ENCODE measurements at places on chromosomes 2 and 18.

DNA sequence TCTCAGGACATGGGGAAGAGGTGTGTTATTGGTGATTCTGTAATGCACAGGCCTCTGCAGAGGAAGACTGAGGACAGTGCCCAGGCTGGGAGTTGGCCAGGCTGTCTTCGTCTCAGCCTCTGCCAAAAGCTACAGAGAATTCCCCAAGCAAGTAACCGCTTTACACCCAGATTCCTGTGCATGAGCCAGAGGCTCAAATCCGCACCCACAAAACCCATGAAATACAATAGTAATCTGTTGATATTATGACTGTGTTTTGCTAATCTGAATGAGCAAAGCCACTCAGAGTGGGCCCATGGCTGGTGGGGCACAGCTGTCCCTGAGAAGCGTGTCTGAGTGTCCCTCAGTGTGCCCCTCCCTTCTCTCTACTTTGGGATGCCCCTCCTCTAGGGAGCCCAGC lies 149.5 kb upstream of the PXDN start:
- no peak for DNase-seq

- DNase-seq = no peak
Measured at GRCh38 chr18:9740071-9740470, 32.0 kb downstream of the RAB31 start.

DNA sequence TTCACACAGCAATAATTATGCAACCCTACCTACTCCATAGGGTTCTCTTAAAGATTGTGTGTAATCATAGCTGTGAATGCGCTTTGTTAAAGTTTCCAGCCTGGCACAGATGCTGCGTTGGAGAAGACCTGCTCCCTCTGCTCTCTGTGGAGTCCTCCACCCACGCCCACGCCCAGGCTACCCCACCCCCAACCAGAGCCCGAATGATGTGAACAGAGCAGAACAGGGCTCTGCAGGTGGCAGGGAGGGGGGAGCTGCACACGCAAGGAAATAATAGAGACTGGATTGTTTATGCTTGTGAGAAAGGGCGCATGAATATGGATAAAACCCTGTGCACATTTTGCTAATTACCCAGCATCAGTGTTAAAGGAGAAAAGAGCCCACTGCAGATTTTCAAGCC lies 447.5 kb downstream of the BCL11A start:
- DNase-seq = no peak

- DNase-seq = no peak
Measured at GRCh38 chr2:85435981-85436835, 17.7 kb downstream of the SH2D6 start.

GRCh38 chr2:217610401-217610814 lies 392.4 kb downstream of the TNS1 start:
- DNase-seq = peak; percentile 36

All from Peyer's patch (tissue), 4 donors.